ENCODE measurements at places on chromosomes 2 and 18. TPM values are rescaled to one million over a fixed set of nuclear protein-coding genes. Genes with fewer than 3 reads are reported as not detected.
A peak's percentile ranks its signal among the peaks of the same experiment; 100 is the strongest.

OXER1 gene
- 1.9 TPM for total RNA-seq

TMEM163 gene
- total RNA-seq: 31.9 TPM

DNA sequence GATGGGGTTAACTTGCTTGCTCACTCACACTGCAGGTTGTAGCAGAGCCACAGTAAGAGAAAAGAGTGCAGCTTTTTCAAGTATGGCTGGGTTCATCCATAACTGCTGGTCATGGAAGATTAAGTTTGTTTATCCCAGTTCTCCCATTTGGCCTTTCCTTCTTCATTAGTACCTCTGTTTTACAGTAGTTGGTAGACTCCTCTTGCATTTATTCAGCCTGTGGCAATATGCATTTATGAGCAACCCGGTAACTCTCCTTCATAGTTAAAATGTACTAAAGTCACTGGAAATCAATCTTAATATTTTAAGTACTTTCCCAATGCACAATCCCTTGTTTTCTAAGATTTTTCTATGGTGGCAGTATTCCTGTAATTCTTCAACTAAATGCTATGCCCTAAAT is 14.0 kb downstream of the FTCDNL1 start:
- no peak overlapping the region for H3K27ac ChIP-seq
- no peaks in the 10 kb centered on the region for H3K36me3 ChIP-seq
- H3K4me1 ChIP-seq: no peaks in the 10 kb centered on the region
- no peak overlapping the region for H3K4me3 ChIP-seq

GRCh38 chr2:231260442-231261208 is 62.2 kb downstream of the ARMC9 start:
- peaks cover 12% of the 10 kb centered on the region for H3K36me3 ChIP-seq
- no peak overlapping the region for H3K4me3 ChIP-seq
- no peak overlapping the region for H3K27ac ChIP-seq
- H3K27me3 ChIP-seq: no peaks in the 10 kb centered on the region
- H3K4me1 ChIP-seq: no peaks in the 10 kb centered on the region
- no peak for DNase-seq

DNA sequence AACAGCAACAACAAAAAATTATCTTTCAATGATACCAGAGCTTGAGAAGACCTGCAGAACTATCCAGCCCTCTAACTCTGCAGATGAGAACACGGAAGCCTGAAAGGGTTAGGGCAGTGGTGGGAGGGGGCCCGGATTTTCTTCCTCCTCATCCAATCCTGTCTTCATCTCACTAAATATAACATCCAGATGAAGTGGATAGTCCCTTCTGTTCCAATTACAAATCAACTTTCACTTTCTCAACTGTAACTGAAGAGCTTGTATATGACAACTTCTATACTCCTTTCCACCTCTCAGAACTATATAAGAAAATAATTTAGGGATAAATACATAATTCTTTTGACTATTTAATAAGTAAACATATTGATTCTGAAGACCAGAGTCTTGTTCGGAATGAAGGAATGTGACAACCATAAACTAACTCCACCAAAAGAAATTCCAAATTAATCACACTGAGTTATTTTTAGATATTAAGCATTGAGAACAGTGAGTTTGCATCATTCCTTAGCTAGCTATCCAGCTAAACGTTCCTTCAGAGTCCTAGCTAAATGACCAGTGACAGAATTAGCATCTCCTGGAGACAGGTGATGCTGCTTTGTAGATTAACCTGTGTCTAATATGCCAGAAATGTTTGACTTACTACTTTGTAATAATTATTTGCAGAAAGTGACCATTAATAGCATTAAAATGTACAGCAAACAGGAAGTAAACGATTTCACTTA is 32.7 kb downstream of the SFT2D3 start:
- H3K4me3 ChIP-seq: peak overlapping the region; percentile 15
- H3K36me3 ChIP-seq: no peaks in the 10 kb centered on the region
- H3K27ac ChIP-seq: peak overlapping the region; percentile 10
- peaks cover 19% of the 10 kb centered on the region for H3K4me1 ChIP-seq
- DNase-seq: no peak
- H3K27me3 ChIP-seq: no peaks in the 10 kb centered on the region

DNA sequence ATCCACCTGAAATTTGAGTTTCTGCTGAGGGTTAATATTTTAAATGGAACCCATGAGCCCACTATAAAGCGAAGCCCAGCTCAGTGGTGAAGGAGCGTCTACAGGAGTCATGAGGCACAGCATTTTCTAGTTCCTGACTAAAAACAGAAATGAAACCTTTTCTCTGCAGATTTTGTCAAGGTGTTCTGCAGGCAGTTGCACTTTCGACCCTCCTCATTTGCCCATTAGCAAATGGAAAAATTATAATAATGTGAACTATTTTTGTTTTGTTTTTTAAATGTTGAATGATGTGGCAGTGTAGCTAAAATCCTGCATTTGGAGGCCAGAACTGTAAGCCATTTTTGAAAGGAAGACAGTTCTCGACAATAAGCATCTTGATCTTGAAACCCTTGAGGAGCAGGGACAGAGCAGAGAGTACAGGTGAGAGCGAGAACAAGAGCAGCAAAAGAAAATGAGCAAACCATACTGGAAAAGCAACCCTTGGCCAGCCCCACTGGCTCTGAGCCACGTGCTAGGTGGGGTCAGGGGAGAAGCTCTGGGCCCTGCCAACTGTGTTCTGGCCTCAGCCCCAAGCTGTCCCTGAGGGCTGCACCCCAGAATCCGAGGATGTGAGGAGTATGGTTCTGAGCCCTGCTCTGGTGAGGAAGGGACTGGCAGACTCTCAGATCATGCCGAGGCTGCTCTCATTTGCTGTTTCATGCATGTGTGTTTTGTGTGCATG is 26.4 kb upstream of the COPS8 start:
- peaks cover 6% of the 10 kb centered on the region for H3K4me1 ChIP-seq
- no peak for DNase-seq
- no peak overlapping the region for H3K27ac ChIP-seq
- H3K4me3 ChIP-seq: no peak overlapping the region
- no peaks in the 10 kb centered on the region for H3K36me3 ChIP-seq
- no peaks in the 10 kb centered on the region for H3K27me3 ChIP-seq
